ENCODE measurements at places on chromosomes 5 and 9.

- no peak for DNase-seq
Measured at GRCh38 chr9:111925017-111925770, 28.6 kb downstream of the UGCG start.

DNA sequence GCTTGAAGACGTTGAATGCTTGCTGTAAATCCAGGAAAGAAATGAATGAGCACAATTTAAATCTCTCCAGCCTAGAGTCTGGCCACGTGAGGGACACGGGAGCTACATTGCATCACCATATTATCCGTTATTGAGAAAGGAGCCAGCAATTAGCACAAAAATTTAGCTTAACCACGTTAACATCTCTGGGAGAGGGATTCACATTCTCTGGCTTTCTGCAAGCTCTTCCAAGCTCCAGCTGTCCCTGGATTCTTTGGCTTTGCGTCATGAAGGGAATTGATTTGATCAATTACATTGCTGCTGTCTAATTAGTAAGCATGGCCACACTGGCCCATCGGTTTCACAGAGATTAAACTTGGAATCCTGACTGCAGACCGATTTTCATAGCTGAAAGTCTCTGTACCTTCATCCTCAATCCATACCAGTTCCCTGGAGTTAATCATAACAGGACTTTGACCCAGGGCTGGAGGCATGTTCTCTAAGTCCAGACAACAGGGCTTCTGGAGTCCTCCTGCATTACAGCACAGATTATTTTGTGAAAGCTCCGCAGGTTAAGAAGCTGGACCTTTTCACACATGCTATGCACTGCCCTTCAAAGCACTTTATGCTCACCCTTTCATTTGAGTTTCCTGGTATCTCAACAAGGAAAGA lies 31.6 kb downstream of the ADRA1B start:
- DNase-seq: no peak

DNA sequence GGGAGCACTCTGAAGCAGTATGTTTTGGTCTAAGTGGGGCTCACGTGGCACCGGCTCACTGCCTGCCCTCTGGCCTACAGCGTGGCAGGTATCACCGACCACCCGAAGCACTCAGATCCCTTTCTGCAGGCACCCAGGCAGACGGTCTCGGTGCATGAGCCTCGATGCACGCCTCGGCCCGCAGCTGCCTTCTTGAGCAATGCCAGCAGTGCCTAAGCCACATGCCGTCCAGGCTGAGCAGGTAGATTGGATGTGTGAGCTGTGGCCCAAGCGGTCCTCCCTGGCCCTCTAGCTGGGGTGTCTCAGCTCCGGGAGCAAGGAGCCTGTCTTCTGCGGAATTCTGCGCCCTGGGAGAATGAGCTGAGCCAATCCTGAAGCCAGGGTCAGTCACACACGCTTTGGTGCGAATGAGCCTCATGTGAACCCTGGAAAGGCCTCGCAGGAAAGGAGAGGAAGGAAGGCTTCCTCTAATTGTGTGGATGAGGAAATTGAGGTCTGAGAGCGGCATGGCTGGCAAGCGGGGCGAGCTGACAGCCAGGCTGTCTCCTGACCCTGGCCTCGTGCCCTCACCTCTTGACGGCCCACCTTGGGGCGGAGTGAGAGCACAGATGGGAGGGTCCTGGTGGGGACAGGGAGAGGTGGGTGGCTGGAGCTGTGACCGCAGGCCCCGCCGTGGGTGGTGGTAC lies 14.4 kb downstream of the RXRA start:
- DNase-seq: no peak

DNA sequence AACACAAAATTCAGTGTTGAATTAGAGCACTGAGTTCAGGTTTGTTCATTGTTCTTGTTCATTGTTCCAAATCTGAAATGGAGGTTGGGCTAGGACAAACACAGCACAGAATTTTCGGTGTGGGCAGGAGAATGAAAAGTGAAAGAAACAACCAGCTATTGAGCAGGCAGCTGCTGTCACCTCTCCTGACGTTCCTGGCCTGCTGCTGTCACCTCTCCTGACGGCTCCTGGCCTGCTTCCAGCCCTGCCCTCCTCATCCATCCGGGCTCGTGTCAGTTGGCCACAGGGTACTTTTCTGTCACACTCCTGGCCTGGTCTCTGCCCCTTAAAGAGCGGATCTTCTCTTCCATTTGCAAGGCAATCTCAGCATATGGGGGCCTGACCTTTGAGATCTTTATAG lies 45.2 kb upstream of the CKMT2 start:
- no peak for DNase-seq

GRCh38 chr9:88812938-88813637 lies 178.2 kb upstream of the S1PR3 start:
- no peak for DNase-seq

- no peak for DNase-seq
Measured at GRCh38 chr5:170431571-170431970, 42.4 kb upstream of the KCNMB1 start.

DNA sequence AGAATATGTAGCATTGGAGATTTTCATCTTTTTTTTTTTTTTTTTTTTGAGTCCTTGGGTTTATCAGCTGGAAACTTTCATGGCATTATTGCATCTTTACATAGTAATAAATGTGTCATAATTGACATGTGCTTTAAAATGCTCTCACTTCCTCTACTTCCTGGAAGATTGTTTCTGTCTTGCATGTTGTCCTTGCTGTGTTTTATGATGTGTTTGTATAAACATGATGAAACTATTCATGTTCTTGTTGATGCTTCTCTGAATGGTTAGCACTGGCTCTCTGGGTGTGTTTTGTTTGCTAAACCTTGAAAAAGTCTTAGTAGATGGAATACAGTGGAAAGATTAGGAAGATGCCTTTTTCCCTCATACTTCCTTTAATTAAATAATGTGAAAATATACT lies 87.9 kb downstream of the IQGAP2 start:
- DNase-seq: no peak

- DNase-seq: no peak
Measured at GRCh38 chr5:17114233-17114632, 103.2 kb upstream of the BASP1 start.

- no peak for DNase-seq
Measured at GRCh38 chr5:95142145-95142544, 142.7 kb downstream of the MCTP1 start.

- DNase-seq: no peak
Measured at GRCh38 chr9:5375091-5375490, 35.4 kb upstream of the RLN1 start.

GRCh38 chr5:55232271-55232984 lies 980 bp downstream of the CCNO start:
- no peak for DNase-seq

DNA sequence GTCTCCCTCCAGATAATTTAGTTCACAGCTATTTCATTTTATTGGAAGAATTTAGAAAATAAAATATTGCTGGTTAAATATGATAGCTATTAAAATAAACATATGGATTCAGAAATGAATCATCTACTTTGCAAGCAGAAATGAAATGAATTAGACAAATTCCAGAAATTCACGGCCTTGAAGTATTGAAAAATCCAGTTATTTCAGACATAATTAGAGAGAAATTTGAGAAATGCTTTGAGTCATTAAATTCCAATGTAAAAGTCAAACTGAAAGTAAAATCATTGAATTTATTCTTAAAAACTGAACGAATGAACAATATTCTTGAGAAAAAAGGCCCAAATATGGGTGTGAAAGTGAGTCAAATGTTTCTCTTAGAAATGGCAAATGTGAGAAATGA lies 632.6 kb upstream of the EDIL3 start:
- DNase-seq: no peak

DNA sequence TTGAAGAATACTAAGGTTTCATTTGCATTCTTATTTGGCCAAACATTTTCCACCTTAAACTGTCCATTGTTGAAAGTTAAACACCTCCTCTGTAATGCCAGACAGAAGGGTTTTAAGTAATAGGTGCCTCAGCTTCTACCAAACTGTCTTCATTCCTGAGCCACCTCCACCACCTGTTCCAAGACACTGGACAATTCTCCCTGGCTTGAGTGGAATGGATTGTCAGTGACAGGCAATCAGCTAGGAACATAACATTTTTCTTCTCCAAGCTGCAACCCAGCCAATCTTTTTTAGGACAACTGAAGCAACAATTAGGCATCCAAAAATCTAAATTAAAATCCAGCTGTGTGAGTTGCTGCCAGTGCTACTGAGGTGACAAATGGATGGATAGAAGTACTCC lies 73.9 kb upstream of the ICE1 start:
- no peak for DNase-seq

GRCh38 chr9:132978112-132978450 lies 413 bp upstream of the GFI1B start:
- no peak for DNase-seq

DNA sequence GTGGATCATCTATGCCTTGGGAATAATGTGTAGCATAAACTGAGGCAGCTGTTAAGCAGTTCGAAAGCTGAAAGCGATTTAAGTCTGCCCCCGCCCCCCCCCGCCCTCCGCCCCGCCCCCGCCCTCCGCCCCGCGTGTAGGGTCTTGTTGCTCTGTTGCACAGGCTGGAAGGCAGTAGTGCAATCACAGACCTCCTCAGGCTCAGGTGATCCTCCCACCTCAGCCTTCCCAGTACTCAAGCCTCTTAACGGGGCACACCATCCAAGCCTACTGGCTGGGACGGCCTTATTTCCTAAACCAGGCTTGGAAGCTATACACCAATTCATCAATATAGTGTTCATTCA lies 945 bp downstream of the ANKDD1B start:
- DNase-seq: no peak

DNA sequence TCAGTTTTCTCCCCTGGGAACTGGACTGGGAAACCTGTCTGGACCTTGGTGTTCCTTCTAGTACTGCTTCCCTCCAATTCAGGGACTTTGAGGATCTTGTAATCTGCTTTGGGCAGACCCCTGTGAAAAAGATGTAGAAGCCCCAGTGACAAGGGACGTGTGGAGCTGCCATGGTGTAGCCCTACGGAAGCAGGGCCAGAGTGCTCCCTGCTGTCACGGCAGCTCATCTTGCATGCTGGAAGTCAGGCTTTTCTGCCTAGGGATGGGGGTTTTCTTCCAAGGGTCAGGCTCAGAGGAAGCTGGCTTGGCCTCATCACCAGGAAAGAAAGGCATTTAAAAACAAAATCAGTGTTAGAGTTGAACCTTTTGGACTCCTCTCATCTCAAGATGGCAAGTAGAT lies 86.4 kb downstream of the AMBP start:
- DNase-seq: no peak

GRCh38 chr5:110341836-110342235 lies 384.6 kb downstream of the TMEM232 start:
- no peak for DNase-seq

GRCh38 chr9:99222416-99223270 lies 561 bp downstream of the SEC61B start:
- no peak for DNase-seq

- no peak for DNase-seq
Measured at GRCh38 chr5:153237671-153238332, 252.7 kb upstream of the GRIA1 start.

GRCh38 chr9:136722969-136723356 lies 10.6 kb downstream of the DIPK1B start:
- DNase-seq: no peak

GRCh38 chr5:145787001-145787400 lies 48.1 kb downstream of the PRELID2 start:
- no peak for DNase-seq

DNA sequence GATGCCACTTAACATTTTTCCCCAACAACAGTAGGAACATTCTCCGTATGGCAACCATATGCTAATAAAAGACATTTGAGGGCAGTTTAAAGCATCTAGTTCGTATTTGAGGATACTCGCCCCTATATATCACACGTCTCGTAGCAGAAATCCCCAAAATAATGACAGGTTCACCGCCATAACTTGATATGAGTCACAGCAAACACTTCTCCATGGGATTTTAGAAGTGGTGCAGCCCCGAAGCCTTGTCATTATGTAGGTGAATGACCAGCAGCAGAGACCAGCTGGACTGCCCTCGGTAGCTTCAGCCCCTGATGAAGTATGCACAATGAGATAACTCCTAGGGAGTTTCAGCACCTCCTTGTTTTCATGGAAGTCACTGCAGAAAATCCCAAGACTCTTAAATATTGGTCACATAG lies 2.0 kb downstream of the CTNND2 start:
- DNase-seq: no peak

GRCh38 chr9:116900007-116900367 lies 212.9 kb downstream of the TRIM32 start:
- DNase-seq: no peak

DNA sequence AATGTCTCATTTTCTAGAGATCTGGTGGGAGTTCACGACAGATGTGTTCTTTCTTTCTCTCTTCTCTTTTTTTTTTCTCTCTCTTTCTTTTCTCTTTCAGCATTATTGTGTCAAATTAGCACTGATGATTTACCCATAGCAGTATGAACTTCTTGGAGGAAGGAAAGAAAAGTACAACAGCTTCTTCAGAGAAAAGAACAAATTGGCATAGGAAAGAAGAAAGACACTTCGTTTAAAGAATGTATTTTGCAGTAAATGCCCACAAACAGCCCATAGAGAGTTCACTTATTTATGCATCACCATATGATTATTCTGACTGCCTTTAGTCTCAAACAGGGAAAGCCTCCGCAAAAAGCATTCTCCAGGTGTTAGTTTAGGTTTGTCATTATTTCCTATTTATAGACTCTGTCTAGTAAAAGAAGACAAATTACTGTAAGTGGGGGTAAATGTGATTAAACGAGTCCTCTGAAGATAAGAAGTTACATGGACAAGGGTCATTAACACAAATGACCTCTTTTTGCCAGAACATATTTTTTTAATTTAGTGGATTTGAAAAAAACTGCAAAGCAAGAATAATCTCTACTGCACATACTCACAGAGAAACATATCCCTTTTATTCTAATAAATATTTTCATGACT lies 68.0 kb downstream of the POU5F2 start:
- DNase-seq: no peak

- DNase-seq: no peak
Measured at GRCh38 chr5:142881076-142881783, 111.1 kb downstream of the ARHGAP26 start.

- DNase-seq: no peak
Measured at GRCh38 chr9:31168161-31168560, 1216.3 kb upstream of the ACO1 start.

- no peak for DNase-seq
Measured at GRCh38 chr5:979100-979817, 29.3 kb upstream of the NKD2 start.

DNA sequence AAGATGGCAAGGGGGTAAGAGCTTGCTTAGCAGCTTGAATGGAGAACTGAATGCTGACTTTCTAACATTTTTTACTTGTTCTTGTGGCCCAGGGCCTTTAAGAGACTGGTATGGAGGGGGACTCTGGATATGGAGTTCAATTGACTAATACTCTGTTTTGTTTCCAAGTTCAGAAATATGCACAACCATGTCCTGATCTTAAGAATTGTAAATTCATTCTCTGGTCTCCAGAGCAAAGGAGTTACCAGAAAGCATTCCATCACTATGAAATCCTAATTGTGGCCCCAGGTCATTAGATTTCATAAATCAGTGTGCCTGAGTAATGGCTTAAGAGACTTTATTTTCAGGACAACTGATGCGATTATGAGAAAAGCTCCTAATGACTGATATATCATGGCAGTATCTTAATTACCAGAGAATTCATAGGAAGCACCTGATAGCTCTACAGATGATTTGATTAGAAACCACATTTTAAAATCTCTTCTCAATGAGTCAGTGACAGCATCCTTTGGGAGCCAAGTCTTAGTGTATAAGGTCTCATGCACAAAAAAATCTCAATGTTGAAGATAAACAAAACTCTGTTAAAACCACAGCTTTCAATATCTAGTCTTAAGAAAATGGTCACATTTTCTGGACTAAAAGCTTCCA lies 613.6 kb upstream of the KLF4 start:
- DNase-seq: no peak

- peak; percentile 11 for DNase-seq
Measured at GRCh38 chr5:80481019-80481893, 6.6 kb upstream of the FAM151B start.

- no peak for DNase-seq
Measured at GRCh38 chr5:97088774-97089148, 53.6 kb downstream of the LIX1 start.
